ENCODE measurements at places on chromosomes 12 and 14.

- DNase-seq: no peak
Measured at GRCh38 chr12:111443086-111443485, 37.4 kb downstream of the SH2B3 start.

GRCh38 chr12:99020871-99021270 lies 375.8 kb downstream of the APAF1 start:
- DNase-seq: no peak

DNA sequence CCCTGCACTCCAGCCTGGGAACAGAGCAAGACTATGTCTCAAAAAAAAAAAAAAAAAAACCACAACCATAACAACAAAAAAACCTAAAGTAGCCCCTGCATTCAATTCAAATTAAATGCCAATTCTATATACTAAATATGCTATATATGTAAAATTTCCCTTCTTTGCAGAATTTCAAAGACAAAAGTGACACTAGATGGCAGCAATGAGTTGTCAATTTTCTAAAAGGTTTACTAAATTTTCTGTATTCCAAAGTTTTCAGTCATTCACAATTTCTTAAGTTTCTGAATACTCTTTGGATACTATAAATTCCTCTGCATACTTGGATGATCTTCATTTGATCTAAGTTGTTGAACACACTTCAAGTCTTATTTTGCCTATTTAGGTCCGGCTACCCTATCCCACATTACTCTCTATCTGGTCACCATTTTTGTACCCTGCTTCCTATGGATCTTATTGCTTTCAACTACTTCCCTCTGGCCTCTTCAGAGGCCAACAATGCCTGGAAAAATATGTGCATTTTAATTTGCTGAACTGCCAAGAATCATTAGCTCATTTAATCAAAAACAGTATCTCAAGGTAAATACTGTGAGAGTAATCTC lies 27.9 kb downstream of the HNRNPC start:
- DNase-seq: no peak

DNA sequence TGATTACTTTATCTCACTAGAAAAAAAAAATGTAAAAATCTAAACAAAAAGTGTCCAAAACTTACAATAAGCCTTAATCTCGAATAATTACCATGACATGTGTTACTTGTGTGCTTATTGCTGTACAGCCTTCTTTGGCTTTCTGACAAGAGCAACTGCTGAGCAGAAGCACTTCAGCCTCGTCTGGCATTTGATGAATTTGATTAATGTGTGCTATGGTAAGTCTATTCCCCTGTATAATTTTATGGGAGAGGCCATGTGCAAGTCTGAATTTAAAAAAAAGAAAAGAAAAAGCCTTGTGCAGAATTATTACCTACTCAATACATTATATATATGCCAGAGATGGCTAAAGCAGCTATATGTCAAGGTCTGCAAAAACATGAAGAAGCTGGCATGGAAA lies 113.9 kb downstream of the AEBP2 start:
- no peak for DNase-seq

DNA sequence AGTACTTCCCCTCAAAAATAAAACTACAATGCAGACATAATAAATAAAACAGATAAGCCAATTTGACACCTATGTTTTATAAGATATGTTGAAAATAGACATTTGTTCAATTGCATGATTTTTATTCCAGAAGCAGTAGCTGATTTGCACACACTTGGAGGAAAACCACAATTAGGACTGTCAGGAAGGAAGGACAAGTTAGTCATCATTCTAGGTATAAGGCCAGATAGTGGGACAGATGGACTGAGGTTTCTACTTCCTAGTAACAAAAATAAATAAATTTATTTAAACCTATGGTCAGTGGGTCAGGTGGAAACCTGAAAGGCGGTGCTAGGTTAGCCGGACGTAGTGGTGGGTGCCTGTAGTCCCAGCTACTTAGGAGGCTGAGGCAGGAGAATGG lies 141.8 kb upstream of the RASSF8 start:
- no peak for DNase-seq

- DNase-seq: no peak
Measured at GRCh38 chr12:50901685-50902113, 50.6 kb upstream of the HIGD1C start.

DNA sequence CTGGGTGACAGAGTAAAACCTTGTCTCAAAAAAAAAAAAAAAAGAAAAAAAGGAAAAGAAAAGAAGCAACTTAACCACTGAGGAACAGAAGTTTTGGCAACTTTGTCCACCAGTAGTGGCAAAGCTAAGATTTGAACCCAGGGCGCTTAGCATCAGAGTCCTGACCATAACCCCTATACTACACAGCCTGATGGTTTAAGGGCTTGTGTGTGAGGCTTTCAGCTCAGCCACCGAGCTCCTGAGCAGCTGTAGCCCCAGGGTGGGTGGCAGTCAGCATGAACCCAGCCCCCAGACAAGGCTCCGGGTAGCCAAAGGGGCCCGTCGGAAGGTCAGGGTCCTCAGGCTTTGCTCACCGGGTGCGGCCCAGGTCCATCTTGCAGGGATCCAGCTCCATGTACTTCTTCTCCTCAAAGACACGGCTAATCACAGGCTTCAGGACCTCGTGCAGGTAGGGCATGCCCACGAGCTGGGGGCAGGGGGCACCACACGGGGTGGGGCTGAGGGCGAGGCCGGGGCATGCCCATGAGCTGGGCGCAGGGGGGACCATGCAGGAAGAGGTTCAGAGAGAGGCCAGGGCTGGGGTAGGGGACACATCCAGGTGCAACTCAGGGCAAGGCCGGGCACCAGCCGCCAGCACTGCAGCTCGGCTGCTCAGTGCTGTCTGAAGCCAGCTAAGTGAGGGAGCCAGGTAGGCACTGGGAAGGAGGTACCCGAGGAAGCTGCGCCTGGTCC lies 20.9 kb downstream of the RASAL1 start:
- DNase-seq: no peak

DNA sequence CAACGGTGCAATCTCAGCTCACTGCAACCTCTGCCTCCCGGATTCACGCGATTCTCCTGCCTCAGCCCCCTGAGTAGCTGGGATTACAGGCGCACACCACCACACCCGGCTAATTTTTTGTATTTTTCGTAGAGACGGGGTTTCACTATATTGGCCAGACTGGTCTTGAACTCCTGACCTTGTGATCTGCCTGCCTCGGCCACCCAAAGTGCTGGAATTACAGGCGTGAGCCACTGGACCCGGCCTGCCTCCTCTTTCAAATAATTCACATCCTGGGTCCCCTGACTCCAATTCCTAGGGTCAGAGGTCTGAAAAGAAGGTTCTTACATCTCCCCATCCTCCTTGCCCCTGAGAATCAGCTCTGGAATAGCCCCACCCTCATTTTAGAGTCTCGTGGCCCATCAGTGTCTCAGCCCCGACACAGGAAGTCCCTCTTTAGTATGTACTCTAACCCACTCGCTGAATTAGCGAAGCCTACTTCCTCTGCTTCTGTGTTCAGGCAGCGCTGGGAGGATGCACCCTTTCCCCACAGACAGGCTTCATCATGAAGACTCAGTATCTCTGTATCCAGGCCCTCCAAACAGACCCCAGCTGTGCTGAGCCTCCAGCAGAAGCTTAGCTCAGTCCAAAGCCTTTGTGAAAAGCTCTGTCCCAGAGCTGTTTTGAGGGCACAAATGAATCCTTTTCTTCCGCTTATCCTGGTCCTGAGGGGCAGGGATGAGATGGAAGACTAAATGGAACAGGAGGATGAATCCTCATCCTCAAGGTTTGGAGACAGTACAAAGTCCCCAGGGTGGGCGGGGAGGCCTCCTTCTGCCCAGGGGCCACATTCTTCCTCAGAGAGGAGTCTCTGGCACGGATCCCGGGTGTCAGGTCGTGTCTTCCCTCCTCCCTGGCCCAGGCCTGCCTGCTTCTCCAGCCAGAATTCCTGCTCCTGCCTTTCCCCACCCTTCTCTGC lies 3.5 kb downstream of the LPAR5 start:
- no peak for DNase-seq

- no peak for DNase-seq
Measured at GRCh38 chr12:124622331-124622730, 54.9 kb upstream of the NCOR2 start.

GRCh38 chr12:1517007-1517406 lies 77.4 kb downstream of the FBXL14 start:
- DNase-seq: no peak

DNA sequence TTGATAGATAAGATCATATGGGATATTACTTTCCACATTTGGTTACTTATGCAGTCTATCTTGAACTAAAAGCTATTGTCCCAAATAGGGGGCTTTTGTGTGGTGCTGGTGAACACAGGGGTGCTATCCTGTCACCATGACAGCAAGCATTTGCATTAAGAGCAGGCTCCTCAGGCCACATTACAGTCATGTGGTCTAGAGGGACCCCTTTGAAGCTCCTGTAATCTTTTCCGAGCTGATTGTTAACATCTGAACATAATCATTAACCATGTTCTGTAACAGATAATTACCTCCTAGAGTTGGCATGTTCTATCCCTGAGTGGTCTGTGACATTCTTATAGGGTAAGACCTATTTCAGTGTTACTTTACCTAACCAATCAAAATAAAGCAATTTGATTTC lies 178.8 kb downstream of the KTN1 start:
- no peak for DNase-seq

- no peak for DNase-seq
Measured at GRCh38 chr12:66836623-66837310, 157.9 kb upstream of the GRIP1 start.

DNA sequence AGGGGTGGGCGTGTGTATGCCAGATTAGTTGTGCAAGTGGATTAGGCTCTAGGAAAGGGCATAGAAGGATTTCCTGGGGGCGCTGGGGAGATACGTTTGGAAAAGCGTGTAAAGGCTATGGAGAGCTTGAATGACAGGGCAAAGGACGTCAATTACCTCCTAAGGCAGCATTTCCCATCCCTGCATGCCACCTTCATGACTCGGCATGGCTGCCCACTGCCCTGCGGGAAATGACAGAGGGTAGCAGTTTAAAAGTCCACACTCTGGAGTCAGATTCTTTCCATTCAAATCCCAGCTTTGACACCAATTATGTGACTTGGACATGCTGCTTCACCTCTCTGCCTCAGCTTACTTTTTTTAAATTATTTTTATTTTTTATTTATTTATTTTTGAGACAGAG lies 14.8 kb upstream of the TMEM229B start:
- no peak for DNase-seq

DNA sequence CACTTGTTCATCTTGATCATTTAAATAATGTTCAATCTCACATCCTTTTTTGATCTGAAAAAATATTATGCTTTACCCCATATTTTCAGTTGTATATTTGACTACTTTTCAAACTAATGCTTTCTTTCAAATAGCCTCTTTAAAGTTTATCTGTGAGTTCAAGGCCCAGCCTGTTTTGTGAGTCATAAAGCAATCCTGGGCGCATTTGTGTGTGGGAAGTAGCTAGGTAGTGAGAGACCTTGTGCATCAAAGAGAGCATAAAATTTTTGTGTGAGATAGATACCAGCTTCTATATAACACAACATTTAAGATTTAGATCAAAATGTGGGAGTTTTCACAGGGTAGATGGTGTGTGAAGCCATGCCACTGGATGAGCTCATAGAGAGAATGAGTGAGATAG lies 405.6 kb downstream of the NAV3 start:
- DNase-seq: no peak

DNA sequence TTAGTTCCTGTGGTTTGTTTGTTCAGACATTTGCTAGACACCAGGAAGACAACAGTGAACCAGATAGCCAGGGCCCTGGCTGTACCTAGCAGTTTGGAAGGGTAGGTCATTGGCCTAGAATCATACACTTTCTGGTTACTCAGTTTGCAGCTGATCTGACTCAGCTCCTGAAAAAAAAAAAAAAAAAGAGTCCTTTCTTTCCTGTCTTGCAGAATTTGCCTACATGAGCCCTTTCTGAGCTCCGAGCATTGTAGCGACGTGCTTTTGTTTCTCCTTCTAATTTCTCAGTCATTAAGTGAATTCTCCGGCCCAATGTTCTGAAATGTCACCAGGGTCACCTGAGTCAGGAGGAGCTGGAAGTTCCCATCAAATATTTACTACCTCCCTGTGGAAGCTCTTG lies 2.4 kb downstream of the CABP1 start:
- no peak for DNase-seq

- no peak for DNase-seq
Measured at GRCh38 chr14:59214702-59215302, 26.3 kb downstream of the DAAM1 start.

- no peak for DNase-seq
Measured at GRCh38 chr14:34014936-34015335, 64.1 kb upstream of the EGLN3 start.

DNA sequence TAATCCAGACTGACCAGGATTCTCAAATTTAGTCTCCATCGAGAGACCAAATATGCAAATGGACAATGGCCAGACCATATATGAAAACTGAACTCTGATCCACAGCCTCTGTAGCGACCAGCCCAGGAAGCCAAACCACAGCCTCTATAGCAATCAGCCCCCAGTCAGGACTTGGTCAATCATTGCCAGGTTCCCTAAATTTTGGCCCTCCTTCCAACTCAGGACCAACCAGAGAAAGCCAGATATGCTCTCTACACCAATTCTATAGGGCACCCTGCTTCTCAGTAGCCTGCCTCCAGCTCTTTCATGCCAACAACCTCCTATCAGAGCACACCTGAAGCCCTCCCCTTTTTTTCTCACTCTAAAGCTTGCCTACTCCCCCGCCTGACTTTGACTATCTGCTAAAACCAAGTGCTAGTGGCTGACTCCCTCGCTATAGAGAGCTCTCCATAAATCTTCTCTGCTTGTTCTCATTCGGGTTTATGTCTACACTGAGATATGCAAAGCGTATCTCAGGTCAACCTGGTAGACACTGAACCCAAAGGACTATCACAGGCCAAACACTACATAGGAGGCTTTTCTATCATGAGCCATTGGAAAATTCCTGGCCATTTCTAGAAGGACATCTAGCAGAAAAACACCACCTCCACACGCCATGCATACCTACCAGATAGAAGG lies 110.5 kb upstream of the FUT8 start:
- no peak for DNase-seq

DNA sequence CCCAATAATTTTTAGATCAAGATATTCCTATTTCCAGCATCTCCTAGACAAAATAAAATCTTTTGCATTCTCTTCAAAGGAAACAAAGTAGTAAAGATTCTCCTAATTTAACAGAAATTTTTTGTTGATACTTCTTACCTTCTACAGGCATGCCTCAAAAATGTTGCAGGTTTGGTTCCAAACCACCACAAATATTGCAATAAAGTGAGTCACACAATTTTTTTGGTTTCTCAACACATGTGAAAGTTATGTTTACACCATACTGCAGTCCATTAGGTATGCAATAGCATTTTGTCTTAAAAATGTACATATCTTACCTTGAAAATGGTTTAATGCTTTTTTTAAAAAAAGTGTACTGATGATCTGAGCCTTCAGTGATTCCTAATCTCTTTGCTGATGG lies 65.6 kb upstream of the USP15 start:
- DNase-seq: no peak

DNA sequence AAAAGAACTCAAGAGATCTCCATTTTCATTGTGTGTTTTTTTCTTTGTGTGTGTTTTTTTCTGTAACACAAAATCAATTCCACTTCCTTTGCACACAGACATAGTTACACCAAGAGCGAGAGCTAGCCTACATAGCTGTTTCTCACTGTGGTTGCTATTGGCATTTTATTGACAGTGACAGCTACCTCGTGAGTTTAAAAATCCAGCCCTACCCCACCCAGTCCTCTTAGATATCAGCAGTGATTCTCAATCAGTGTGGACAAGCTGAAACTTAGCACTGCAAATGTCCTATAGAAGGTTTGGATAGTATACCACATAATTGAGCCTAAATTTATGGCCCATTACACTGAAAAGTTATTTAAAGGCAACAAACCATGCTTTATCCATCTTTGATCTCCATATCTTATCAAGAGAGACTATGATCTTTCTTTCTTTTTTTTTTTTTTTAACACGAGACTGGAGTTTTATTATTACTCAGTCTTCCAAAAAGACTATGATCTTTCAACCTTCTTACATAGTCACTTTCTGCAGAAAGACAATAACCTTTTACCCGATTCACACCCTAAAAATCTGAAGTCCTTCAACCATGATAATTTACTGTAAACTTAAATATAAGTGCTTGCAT lies 46.8 kb downstream of the ATP2B1 start:
- DNase-seq: no peak
